ENCODE measurements at places on chromosomes 6 and 20.

GRCh38 chr20:38278131-38278530 is 17.6 kb upstream of the KIAA1755 start:
- no peak for DNase-seq

DNA sequence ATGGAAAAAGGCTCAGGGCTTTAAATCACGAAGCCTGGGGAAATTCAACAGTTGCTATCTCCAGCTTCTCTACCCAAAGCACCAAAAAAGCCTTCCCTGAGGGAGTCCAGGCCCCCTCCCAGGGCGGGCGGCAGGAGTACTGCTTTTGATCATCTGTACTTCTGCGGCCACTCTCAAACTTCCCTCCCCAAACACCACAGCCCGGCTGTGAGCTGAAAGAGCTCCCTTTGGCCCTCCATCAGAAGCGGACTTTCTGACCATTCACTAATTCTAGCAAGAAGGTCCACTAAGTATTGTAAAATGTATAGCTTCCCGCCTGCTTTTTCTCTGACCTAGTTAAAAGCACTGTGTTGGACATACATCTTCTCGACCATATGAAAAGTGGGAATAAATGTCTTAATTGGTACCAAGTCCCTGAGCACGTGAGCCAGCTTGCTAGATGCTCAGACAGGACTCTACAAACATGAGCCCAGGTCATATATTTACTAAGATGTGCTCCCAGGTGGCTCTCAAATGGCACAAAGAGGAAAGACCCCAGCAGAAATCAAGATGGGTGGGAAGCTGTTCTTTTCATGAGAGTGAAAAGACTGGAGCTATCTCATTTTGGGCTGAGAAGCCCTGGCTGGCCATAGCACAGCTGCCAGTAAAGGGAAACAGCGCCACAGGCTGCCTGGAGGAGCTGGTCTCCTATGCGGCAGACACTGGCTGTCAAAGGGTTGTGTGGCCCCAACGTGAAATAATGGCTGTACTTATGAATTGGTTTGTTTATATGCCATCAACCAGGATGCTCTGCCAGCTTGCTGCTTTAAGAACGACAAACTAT is 58.6 kb downstream of the GFOD1 start:
- no peak for DNase-seq

DNA sequence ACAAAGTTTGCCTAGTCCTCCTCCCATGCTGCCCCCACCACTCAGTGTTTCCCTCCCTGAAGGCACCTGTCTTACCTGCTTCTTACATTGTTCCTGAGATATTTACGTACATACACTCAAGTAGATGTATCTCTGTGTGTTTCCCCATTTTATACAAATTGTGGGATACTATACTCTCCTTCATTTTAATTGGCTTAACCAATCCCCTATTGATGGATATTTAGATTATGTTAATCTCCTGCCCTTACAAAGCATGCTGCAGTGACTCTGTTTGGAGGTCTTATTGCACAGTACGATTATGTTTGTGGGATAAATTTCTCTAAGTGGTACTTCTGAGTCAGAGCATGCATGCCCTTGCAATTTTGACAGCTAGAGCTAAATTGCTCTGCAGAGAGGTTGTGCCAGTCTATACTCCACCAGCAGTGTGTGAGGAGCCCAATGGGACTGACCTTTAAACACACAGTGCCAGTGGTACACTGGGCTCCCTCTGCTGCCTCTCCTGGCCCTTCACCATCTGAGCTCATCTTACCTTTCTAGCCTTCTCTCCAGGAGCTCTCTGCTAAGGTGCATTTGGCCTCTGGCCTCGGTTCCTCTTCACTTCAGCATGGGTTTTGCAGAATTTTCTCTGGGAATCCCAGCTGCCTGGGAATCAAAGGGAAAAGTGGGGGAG is 57.4 kb downstream of the LYRM2 start:
- no peak for DNase-seq

GRCh38 chr6:154806804-154807203 is 73.6 kb downstream of the SCAF8 start:
- DNase-seq = no peak

DNA sequence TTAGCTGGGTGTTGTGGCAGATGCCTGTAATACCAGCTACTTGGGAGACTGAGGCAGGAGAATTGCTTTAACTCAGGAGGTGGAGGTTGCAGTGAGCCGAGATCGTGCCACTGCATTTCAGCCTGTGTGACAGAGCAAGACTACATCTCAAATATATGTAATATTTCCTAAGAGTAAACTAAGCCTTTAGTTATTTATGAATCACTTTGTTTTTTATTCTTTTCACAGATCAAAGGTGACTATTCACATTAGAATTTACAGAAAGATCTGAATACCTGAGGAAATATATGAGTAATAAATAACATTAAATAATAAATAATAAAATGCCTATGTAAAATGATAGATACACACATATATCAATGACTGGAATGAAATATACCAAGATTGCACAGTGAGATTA is 630.8 kb upstream of the IMPG1 start:
- DNase-seq = no peak

- DNase-seq = no peak
These were observed 89.1 kb downstream of the FUT9 start for GRCh38 chr6:96104910-96105309.

GRCh38 chr6:1044040-1044836 is 267.7 kb upstream of the FOXQ1 start:
- DNase-seq = no peak

DNA sequence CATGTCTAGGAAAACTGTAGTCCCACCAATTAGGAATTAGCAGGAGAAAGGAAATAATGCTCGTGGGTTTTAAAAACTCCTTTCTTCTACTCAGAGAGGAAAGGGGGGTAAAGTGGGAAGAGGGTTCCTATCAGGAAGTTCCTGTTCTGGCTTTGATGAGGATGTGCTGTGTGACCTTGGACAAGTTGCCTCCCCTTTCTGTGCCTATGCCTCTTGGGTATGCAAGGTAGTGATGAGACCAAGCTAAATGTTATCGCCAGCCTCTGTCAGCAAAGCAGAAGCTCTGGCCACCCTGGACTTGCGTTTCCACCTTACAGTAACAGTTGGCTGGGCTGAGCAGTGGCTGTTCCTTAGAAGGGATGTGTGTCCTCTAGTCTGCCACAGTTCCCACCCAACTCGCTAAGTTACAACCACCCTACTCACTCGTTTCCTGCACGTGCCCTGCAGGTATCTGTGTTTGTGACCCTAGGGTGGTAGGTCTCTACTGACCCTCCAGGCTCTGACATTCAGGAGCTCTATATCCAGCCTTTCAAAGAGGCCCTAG is 110.0 kb downstream of the PREX1 start:
- DNase-seq = no peak

DNA sequence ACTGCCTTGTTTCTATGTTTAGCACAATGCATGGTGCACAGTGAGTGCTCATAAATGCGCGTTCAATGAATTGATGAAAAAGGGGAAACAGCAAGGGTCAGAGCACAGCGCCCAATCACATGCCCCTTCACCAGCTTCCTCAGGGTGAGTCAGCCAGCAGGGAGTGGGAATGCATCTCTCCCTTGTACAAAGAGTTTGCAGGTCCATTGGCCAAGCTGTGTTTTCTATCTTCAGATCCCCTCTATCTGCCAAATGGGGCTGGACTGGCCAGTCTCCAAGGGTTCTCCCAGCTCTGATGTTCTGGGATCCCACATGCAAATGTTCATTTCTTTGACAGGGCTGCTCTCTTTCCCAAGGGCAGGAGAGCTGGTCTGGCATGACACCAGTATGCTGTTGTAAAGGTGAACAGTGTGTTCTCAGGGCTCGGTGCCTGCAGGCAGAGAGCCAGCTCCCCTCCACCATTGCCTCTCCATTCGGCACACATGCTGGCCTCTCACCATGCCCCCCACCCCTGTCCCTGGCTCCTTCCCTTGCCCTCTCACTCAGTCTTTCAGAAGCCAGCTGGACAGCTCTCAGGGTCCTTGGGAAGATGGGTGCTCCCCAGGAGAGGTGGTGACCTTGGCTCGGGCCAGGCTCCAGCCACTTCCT is 25.0 kb downstream of the ANGPT4 start:
- DNase-seq = no peak

- DNase-seq = no peak
These were observed 40.2 kb upstream of the ZNFX1 start for GRCh38 chr20:49318091-49318429.

- peak; percentile 24 for DNase-seq
These were observed 33.9 kb downstream of the SLC17A4 start for GRCh38 chr6:25788305-25788922.

DNA sequence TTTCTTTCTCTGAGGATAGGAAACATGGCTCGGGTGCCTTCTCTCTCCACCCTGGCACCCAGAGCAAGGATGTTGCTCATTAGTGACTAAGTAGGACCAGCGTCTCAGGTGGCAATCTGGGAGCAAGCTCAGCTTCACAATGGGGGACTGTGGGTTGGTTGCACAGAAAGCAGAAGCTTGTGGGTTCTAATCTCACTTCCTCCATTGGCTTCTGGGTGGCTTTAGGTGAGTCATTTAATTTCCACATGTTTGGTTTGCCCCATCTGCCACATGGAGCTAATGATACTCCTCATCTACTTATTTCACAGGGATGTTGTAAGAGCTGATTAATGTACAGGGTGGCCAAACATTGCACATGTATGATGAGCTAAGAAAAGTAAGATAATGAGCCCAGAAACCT is 54.8 kb upstream of the AKIRIN2 start:
- no peak for DNase-seq
